Neural progenitor cell (in vitro differentiated cells): ENCODE measurements at places on chromosomes 11 and 22.
A peak's percentile ranks its signal among the peaks of the same experiment; 100 is the strongest.

- no peak overlapping the region for H3K4me3 ChIP-seq
- no peaks in the 10 kb centered on the region for H3K4me1 ChIP-seq
- H3K36me3 ChIP-seq = no peaks in the 10 kb centered on the region
- peaks cover 12% of the 10 kb centered on the region for H3K27me3 ChIP-seq
- DNase-seq = no peak
Observed at GRCh38 chr22:36870250-36870649, 9.4 kb downstream of the NCF4 start.

GRCh38 chr11:65423516-65424204 is 1.1 kb downstream of the NEAT1 start:
- no peaks in the 10 kb centered on the region for H3K36me3 ChIP-seq
- H3K4me3 ChIP-seq = peak overlapping the region; percentile 61
- DNase-seq = no peak
- H3K4me1 ChIP-seq = peaks cover 44% of the 10 kb centered on the region

- H3K4me3 ChIP-seq = no peak overlapping the region
- H3K4me1 ChIP-seq = no peaks in the 10 kb centered on the region
- DNase-seq = no peak
- no peaks in the 10 kb centered on the region for H3K27me3 ChIP-seq
- H3K27ac ChIP-seq = no peak overlapping the region
Observed at GRCh38 chr11:15158351-15159015, 43.8 kb downstream of the INSC start.

GRCh38 chr22:50299785-50300619 is 7.4 kb downstream of the PLXNB2 start:
- peak; percentile 67 for DNase-seq
- H3K27me3 ChIP-seq = peaks cover 24% of the 10 kb centered on the region
- peaks cover 30% of the 10 kb centered on the region for H3K4me1 ChIP-seq
- no peaks in the 10 kb centered on the region for H3K36me3 ChIP-seq
- H3K27ac ChIP-seq = no peak overlapping the region

DNA sequence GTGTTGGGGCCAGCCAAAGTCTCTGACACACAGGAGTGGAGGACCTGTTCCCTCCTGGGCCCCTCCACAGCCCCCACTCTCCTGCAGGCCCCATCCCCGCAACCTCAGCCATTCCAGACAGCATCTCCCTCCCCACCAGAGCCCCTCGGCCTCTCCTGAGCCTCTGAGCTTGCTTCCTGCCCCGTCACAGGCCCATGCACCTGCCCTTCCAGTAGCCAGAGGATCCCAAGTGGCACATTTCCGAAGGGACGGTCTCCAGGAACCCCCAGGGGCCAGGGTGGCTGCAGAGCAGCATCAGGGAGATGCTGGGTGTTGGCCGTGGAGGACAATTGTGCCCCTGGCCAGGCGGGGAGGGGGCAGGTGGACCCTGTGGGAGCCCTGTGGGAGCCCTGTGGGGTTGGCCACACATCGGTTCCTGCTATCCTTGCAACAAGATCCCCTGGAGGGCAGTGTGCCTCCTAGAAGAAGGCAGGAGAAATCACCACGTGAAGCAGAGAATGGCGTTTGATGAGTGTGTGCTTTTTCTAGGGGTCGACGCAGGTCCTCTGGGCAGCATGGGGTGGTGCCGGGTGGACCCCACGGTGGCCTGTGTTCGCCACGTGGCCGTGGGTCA is 45.3 kb upstream of the PPARA start:
- H3K36me3 ChIP-seq = no peaks in the 10 kb centered on the region
- H3K27me3 ChIP-seq = no peaks in the 10 kb centered on the region
- no peak overlapping the region for H3K27ac ChIP-seq
- no peak for DNase-seq
- peaks cover 4% of the 10 kb centered on the region for H3K4me1 ChIP-seq
- H3K4me3 ChIP-seq = no peak overlapping the region

- no peaks in the 10 kb centered on the region for H3K27me3 ChIP-seq
- H3K27ac ChIP-seq = no peak overlapping the region
- peaks cover 15% of the 10 kb centered on the region for H3K4me1 ChIP-seq
- no peaks in the 10 kb centered on the region for H3K36me3 ChIP-seq
- no peak overlapping the region for H3K4me3 ChIP-seq
- DNase-seq = peak; percentile 80
Observed at GRCh38 chr22:26974914-26975803, 317.8 kb downstream of the MIAT start.

- peaks cover 25% of the 10 kb centered on the region for H3K4me1 ChIP-seq
- H3K36me3 ChIP-seq = no peaks in the 10 kb centered on the region
- DNase-seq = peak; percentile 65
- no peak overlapping the region for H3K27ac ChIP-seq
Observed at GRCh38 chr11:66727282-66728037, 1.6 kb downstream of the SPTBN2 start.

- H3K27ac ChIP-seq = peak overlapping the region; percentile 60
- DNase-seq = peak; percentile 94
- peak overlapping the region; percentile 65 for H3K4me3 ChIP-seq
- peaks cover 9% of the 10 kb centered on the region for H3K4me1 ChIP-seq
- no peaks in the 10 kb centered on the region for H3K36me3 ChIP-seq
- peaks cover 17% of the 10 kb centered on the region for H3K27me3 ChIP-seq
Observed at GRCh38 chr22:45268167-45268957, 16.4 kb upstream of the UPK3A start.

DNA sequence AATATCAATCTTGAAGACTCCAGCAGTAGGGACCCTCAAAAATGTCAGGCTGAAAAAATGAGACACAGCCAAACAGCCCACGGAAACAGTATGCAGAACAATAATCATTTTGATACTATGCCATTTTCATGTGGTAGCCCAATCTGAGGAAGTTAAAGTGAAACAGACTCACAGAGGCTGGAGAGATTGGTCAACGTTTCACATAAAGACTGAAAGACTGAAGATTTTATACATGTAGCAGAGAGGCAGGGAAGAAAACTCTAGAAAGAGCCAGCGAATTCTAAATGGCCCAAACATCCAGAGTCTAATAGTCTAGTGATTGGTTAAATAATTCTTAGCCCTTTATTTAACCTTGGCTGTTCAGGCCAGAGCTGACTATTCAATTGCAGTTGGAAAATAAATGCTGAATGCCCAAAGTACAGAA is 49.4 kb downstream of the MAML2 start:
- no peaks in the 10 kb centered on the region for H3K4me1 ChIP-seq
- no peaks in the 10 kb centered on the region for H3K27me3 ChIP-seq
- H3K4me3 ChIP-seq = no peak overlapping the region
